Suprapubic skin (tissue), 4 donors: ENCODE measurements at places on chromosomes 6 and 20. TPM values are rescaled to one million over a fixed set of nuclear protein-coding genes. Genes with fewer than 3 reads are reported as not detected.

HLA-F gene
- 25.6 TPM for total RNA-seq

TMEM217 gene
- not detected for total RNA-seq

- no peak for DNase-seq
Measured at GRCh38 chr6:106275692-106276091, 49.9 kb downstream of the ATG5 start.

DNA sequence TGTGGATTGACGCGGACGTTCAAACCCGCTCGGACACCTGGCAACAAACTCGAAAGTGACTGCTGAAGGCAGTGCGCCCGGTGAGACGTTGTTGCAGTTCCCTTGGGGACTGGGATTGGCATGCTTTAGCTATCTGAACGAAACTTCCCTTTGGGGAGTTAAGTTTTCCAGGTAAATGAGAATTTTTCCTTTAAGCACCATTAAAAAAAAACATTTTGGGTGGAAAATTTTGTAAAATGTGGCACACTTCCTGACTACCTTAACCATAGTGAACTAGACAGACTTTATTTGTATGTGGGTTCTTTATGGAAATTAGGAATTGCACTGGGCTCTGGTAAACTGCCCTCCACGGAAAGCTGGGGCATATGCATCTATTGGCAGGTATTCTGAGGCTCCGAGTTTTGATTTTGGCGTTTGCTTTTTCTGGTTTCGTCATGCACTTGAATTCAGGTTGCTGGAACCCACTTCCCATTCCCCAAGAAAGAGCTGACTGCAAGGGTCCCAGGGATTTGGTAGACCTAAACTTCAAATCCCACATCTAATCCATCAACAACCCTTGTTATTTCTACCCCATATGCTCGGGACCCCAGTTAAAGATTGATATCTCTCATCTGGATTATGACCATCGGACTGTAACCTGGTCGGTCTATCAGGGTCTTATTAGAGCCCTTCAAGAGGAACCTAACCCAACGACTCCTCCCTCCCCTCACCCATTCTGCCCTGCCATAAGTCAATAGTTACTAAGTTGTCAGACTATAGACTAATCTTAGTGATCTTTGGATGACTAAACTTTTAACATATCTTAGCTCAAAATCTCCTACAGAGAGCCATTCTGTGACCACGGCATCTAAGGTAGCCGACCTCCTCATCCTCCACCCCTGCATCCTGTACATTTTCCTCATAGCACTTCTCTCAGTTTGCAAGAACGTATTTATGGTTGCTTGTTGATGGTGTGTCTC is 800 bp upstream of the DYNLT1 start:
- DNase-seq = peak; percentile 18

NKAIN4 gene
- total RNA-seq = not detected

- no peak for DNase-seq
Measured at GRCh38 chr6:46502486-46503119, 11.4 kb upstream of the RCAN2 start.

AGPAT4 gene
- 4.1 TPM for total RNA-seq

DNA sequence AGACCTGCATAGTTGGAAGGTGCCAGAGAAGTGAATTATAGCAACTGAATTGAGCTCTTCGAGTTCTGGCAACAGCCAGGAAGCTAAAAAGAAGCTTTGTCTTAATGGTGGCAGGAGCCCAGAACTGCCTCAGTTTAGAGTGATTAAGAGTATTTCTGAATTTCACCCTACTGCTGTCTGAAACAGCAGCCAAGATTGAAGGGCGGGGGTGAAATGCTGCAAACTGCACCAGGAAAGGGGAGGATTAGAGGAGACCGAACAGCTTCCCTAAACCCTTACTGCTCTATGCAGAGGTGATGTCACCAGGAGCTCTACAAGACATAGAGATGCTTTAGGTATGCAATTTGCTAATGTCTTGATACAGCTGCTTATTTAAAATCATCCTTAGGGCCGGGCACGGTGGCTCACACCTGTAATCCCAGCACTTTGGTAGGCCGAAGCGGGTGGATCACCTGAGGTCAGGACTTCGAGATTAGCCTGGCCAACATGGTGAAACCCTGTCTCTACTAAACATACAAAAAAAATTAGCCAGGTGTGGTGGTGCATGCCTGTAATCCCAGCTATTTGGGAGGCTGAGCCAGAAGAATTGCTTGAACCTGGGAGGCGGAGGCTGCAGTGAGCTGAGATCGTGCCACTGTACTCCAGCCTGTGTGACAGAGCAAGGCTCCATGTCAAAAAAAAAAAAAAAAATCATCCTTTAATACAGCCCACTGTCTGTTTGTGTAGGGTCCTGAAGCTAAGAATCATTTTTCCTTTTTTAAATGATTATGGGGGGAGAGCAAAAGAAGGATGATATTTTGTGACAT is 91.7 kb upstream of the IYD start:
- DNase-seq = no peak

SYNGAP1 gene
- total RNA-seq = 14.2 TPM

- DNase-seq = no peak
Measured at GRCh38 chr6:38115626-38116008, 296.1 kb downstream of the ZFAND3 start.

ARG1 gene
- total RNA-seq = 150 TPM

ZSCAN31 gene
- 2.8 TPM for total RNA-seq

- DNase-seq = no peak
Measured at GRCh38 chr6:55569638-55570037, 9.4 kb downstream of the HMGCLL1 start.

DNA sequence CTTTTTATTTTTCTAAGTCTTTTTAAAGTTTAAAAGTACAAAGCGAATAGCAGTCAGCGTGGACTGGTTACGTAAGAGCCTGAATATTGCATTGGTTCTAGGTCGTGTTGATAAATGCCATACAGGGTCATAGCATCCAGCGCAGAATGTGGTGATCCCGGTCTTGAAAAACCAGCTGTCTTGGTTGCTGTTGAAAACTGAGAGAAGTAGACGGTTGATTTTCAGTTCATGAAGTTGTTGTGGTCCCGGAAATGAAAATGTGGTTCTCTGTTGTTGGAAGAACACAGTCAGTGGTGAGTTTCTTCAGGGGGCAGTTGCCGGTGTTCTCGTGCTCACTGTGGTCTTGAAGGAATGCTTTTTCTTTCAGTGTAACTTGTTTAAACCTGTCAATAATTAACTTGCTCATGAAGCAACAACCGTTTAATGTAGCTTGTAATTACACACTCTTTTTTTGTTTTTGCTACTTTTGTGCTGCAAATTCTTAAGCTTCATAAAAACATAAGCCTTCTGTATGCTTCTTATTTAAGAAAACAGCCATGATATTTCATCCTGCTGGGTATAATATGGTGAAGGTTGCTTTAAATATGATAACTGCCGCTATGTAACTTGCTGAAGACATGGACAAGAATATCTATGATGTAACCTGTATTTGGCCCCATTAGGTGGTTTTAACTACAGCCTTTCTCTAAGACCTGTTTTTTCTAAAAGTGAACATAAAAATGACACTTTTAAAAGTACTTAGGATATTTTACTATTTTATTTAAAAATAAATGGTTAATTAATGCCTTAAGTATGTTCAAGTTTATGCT is 64.8 kb upstream of the KIF25 start:
- no peak for DNase-seq
